Kidney capillary endothelial cell (primary cell): ENCODE measurements at places on chromosomes 11 and 22.

- DNase-seq, result no peak
Measured at GRCh38 chr11:63444160-63444559, 46.8 kb downstream of the PLAAT5 start.

GRCh38 chr22:17787241-17787640, 13.0 kb upstream of the BID start:
- peak; percentile 27 for DNase-seq

DNA sequence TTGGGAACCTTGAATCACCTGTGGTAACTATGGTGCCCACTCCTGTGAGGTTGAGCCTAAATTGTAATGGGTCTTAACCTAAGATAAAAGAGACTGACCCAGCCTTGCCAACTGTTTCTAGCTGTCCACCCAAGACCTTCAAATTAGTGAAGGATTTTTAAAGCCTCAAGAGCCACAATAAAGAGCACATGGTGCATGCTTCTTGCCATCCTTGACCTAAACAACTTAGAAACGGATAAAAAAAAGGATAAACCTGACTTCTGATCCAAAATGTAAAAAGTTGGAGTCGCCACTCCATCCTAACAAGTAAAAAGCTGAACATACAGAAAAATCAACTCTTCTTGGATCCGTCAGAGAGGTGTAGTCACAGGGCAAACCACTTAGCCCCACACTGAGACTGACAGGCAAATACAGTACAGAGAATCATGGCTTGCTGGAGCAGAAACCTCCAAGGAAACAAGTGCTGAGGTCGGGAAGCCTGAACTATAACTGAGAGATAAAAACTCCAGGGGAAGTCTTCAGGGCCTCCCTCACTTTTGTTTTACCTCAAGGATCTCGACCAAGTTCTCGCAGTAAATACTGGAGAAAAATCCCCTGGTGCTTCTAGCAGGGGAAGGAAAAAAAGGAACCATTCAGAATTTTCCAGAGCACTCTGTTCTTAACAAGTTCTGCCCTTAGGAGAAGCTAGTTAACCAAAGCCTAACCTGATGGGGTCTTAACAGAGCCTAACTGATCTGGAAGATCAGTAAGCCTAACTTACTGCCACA, 16.3 kb downstream of the ENTHD1 start:
- DNase-seq, result no peak

- no peak for DNase-seq
Measured at GRCh38 chr22:17769013-17769715, 5.1 kb downstream of the BID start.
